Calu3 (cell line): ENCODE measurements at places on chromosomes 2 and 18.

GRCh38 chr2:215526341-215526740 lies 90.5 kb upstream of the FN1 start:
- H3K4me3 ChIP-seq, result no peak overlapping the region
- H3K27me3 ChIP-seq, result no peaks in the 10 kb centered on the region

DNA sequence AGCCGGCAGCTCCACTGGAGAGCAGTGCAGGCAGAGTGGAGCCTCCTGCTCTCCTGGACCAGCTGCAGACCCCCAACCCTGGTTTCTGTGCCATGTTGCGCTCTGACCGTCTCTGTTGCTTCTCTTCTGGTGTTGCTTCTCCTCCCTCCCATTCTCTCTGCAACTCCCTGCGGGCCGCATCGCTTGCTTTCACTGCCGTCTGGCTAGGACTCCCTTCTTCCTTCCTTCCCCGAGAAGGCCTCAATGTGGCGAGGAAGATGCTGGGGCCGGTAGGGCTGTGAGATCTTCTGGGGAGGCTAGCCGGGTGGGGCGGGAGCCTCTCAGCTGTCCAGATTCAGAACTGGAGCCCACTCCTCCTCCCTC lies 6.2 kb downstream of the DNAJB2 start:
- peaks cover 17% of the 10 kb centered on the region for H3K4me1 ChIP-seq
- peaks cover 8% of the 10 kb centered on the region for H3K36me3 ChIP-seq
- H3K4me3 ChIP-seq, result no peak overlapping the region
- H3K27me3 ChIP-seq, result peaks cover 8% of the 10 kb centered on the region
- no peak for DNase-seq
- H3K27ac ChIP-seq, result no peak overlapping the region

DNA sequence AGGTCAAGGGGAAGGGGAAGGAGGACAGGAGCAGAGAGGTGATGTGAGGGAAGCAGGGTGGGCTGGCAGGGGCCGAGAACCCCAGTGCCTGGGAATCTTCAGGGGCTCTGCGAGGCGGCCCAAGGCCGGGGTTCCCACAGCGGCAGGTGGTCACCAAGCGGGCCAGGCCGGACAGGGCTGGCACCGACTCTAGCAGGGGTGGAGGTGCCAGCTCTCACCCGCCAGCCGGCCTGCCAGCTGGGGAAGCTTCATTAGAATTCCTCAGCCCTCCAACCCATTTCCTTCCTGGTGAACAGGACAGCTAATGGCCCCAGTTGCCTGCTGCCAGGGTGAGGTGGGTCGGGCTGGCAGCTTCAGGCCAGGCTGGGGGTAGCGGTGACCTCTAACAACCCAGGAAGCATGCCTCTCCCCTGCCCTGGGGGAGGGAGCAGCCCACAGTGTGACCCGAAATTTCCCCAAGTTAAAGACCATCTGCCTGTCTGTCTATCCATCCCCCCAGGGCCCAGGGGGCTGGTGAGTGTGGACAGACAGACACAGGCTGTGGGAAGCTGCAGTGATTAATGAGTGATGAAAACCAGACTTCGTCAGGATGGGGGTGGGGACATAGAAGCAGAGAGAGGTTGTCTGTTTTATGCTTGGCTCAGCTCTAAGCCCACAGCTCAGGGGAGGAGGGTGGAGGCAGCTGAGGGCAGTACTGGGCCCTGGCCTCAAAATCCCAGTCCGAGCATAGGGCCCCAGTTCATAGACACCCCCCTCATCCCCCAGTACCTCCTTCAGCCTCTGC lies 144.1 kb downstream of the ZFP36L2 start:
- no peak overlapping the region for H3K27ac ChIP-seq
- no peaks in the 10 kb centered on the region for H3K27me3 ChIP-seq
- DNase-seq, result no peak
- H3K36me3 ChIP-seq, result no peaks in the 10 kb centered on the region

- no peak for DNase-seq
- no peak overlapping the region for H3K27ac ChIP-seq
- no peaks in the 10 kb centered on the region for H3K4me1 ChIP-seq
- H3K27me3 ChIP-seq, result no peaks in the 10 kb centered on the region
- H3K36me3 ChIP-seq, result no peaks in the 10 kb centered on the region
- H3K4me3 ChIP-seq, result no peak overlapping the region
Observed at GRCh38 chr18:76133873-76134272, 361.2 kb downstream of the ZNF516 start.

DNA sequence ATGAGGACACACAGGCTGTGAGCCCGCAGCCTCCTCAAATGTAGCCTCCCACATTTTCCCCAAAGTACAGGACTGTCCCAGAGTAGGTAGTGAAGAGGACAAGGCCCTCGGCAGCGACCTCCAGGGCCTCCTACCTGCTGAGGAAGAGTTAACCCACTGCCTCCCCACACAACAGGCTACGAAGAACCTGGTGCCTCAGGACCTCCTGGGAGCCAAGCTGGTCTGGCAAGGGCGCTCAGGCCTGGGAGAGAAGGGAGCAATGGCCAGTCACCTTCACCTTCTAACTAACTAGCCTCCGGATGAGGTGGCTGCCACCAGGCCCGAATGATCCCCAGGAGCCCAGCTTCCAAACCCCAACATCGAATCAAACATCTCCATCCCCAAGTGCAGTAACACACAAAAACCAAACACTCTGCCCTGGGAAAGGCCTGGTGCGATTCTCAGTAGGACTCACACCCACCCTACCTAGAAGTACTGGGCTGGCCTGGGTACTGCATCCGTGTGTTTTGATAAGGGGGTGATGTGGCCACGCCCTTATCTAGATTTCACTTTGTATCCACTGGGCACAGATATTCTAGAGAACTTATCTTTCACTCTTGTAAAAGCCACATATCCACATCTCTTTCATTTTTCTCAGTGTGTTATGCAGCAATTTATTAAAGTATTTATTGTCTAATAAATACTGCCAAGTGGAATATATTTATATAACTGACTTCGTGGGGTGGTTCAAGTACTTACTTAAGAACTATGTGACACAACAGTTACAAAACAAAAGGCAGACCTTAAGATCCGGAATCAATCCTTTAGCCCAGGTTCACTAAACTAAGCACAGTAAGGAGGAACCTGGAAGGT lies 9.7 kb downstream of the ERFE start:
- peaks cover 14% of the 10 kb centered on the region for H3K27me3 ChIP-seq
- peak overlapping the region; percentile 42 for H3K27ac ChIP-seq
- DNase-seq, result no peak

- H3K27ac ChIP-seq, result no peak overlapping the region
- H3K4me3 ChIP-seq, result no peak overlapping the region
- H3K4me1 ChIP-seq, result peaks cover 16% of the 10 kb centered on the region
- H3K27me3 ChIP-seq, result no peaks in the 10 kb centered on the region
- DNase-seq, result peak; percentile 34
Observed at GRCh38 chr2:147463881-147464520, 380.8 kb upstream of the ACVR2A start.

- H3K36me3 ChIP-seq, result no peaks in the 10 kb centered on the region
- no peak overlapping the region for H3K27ac ChIP-seq
- H3K4me3 ChIP-seq, result no peak overlapping the region
- H3K4me1 ChIP-seq, result no peaks in the 10 kb centered on the region
- no peak for DNase-seq
Observed at GRCh38 chr2:6394276-6394675, 471.4 kb downstream of the CMPK2 start.

- H3K27me3 ChIP-seq, result peaks cover 2% of the 10 kb centered on the region
- no peak overlapping the region for H3K4me3 ChIP-seq
- no peak overlapping the region for H3K27ac ChIP-seq
- H3K4me1 ChIP-seq, result no peaks in the 10 kb centered on the region
Observed at GRCh38 chr2:119464981-119465380, 33.3 kb downstream of the TMEM37 start.

DNA sequence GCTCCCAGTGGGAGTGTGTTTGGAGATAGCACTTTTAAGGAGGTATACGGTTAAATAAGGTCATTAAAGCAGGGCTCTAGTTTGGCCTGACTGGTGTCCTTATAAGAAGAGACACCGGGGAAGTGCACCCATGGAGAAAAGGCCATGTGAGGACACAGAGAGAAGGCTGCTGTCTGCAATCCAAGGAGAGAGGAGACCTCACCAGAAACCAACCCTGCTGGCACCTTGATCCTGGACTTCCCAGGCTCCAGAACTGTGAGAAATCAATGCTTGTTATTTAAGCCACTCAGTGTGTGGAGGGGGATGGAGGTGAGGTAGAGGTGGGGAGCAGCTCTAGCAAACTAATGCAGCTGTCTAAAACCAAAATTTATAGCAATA lies 62.0 kb downstream of the RPL31 start:
- H3K27me3 ChIP-seq, result no peaks in the 10 kb centered on the region
- peak overlapping the region; percentile 41 for H3K4me3 ChIP-seq
- peaks cover 23% of the 10 kb centered on the region for H3K36me3 ChIP-seq

DNA sequence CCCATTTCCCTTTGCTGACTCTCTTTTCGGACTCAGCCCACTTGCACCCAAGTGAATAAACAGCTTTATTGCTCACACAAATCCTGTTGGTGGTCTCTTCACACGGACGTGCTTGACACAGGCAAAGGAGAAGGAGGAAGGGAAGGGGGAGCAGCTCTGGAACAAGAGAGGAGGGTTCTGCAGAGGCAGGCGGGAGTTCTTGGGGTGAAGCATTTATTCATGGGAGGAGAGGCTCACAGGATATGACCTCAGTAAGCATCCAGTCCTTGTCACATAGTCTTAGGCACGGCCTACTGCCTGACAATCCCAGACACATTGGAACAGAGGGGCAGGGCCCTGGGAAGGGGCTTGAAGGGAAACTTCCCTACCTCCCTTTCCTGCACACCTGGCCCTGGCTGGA lies 171.7 kb upstream of the HS6ST1 start:
- peak overlapping the region; percentile 91 for H3K27ac ChIP-seq
- H3K36me3 ChIP-seq, result peaks cover 16% of the 10 kb centered on the region
- H3K27me3 ChIP-seq, result no peaks in the 10 kb centered on the region
- peaks cover 48% of the 10 kb centered on the region for H3K4me1 ChIP-seq
- peak; percentile 20 for DNase-seq

DNA sequence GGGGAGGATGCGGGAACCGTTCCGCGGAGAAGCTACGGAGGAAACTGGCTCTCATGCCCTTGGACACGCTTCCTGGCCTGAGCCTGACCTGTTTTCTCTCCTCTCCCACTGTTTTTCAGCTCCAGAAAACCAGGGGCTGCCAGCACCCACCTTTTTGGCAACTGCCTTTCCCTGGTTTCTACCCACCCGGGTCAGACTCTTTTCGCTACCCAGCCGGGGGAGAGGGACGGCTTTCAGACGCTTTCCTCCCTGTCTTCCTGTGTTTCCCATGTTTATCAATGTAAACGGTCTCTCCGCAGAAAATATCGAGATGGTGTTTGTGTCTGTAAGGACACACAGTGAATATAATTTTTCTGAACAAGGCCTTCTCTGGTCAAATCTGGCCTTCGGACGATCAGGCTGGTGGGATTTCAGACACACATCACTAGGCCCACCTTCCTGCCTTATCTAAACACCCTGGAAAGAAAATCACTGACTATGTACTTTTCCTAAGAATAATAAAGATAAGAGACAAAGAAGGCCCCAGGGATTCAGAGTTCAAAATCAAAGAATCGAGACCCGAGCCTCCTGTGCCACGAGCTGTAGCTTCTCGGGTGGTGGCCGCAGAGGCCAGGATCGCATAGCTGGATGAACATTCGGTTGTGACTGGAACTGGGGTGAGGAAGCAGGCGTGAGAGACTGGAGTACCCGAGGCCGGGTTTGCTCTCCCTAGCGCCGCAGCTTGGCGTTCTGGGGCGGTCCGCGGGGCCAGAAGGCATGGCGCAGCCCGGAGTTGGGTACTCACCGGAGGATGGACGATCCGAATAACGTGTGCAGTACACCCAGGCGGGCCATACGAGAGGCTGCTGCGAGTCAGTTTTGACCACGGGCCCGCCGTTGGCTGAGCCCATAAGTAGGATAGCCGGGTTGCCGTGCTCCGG lies 1.7 kb downstream of the EN1 start:
- peaks cover 33% of the 10 kb centered on the region for H3K27me3 ChIP-seq
- peak overlapping the region; percentile 73 for H3K4me3 ChIP-seq
- peaks cover 21% of the 10 kb centered on the region for H3K36me3 ChIP-seq
- no peak overlapping the region for H3K27ac ChIP-seq
- DNase-seq, result peak; percentile 16

DNA sequence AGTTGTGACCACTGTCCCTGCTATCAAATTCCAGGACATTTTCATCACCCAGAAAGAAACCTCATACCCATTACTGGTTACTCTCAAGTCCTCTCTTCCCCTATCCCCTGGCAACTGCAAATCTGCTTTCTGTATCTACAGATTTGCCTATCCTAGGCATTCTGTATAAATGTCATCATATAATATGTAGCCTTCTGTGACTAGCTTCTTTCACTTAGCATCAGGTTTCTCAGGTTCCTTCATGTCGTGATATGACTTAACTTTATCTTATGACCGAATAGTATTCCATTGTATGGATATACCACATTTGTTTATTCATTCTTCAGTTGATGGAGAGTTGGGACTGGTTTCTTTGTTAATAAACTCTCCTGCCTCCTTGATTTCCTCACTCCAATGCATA lies 60.5 kb downstream of the PMAIP1 start:
- no peak overlapping the region for H3K27ac ChIP-seq
- H3K36me3 ChIP-seq, result no peaks in the 10 kb centered on the region
- H3K27me3 ChIP-seq, result no peaks in the 10 kb centered on the region
- no peak for DNase-seq
- H3K4me3 ChIP-seq, result no peak overlapping the region
- peaks cover 29% of the 10 kb centered on the region for H3K4me1 ChIP-seq

DNA sequence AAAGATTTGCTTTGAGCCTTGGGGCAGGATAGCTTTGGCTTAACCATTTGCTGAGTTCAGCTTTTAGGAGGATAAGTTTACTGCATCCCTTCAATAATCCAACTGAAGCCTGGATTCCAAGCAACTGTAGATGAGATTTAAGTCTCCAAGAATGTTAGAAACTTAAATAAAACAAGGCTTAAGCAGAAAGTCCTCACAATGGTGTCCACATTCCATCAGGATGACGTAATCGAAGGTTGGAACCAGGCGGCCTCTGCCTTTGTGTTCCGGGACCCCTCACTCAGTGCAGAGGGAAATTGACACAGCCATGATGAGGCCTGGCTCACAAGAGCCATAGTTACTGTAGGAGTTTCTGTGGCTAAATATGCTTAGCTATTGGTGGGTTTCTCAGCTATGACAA lies 260.4 kb downstream of the LPIN1 start:
- H3K4me1 ChIP-seq, result peaks cover 58% of the 10 kb centered on the region
- peak; percentile 27 for DNase-seq
- no peaks in the 10 kb centered on the region for H3K36me3 ChIP-seq

GRCh38 chr2:68466778-68467076 lies 367 bp downstream of the FBXO48 start:
- no peak for DNase-seq
